Progenitor cell of endocrine pancreas (in vitro differentiated cells): ENCODE measurements at places on chromosomes 11 and 22.

DNA sequence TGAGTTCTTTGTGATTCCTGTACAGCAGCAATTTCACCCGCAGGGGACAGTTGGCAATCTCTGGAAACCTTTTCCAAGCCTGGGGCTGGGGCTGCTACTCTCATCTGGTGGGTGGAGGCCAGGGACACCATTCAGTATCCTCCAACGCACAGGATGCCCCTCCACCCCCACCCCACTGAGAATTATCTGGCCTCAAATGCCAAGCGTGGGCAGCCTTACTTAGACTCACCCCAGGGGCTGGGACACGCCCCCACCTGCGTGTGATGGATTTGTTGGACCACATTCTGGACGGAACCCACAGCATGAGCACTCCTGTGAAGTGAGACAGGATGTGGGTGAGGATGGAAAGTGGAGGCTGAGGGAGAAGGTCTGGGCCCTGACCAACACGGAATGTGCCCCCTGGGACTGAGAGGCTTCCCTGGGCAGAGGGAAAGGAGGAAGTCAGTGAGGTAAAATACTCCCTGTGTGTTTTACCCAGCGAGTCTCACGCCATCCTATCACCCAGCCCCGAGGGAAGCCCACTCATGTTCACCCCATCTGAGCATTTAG, 13.7 kb downstream of the RASD2 start:
- DNase-seq = no peak

DNA sequence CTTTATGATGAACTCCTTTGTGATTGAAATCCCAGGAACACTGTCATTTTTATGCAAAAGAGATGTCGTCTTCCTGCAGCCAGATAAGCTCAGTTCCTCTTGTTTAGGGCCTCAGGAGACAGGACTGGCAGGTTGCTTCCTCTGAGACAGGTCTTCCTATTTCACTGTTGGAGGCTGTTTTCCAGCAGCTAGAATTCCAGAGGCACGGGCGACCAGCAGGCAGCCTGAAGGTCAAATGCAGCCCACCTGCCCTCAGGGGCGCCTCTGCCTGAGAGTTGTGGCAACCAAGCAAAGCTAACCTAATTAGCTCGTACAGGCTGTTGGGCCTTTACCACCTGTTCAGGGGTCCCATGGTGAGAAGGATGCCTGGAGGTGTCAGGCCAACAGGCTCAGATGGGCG, 22.3 kb downstream of the SLC6A5 start:
- no peak for DNase-seq

DNA sequence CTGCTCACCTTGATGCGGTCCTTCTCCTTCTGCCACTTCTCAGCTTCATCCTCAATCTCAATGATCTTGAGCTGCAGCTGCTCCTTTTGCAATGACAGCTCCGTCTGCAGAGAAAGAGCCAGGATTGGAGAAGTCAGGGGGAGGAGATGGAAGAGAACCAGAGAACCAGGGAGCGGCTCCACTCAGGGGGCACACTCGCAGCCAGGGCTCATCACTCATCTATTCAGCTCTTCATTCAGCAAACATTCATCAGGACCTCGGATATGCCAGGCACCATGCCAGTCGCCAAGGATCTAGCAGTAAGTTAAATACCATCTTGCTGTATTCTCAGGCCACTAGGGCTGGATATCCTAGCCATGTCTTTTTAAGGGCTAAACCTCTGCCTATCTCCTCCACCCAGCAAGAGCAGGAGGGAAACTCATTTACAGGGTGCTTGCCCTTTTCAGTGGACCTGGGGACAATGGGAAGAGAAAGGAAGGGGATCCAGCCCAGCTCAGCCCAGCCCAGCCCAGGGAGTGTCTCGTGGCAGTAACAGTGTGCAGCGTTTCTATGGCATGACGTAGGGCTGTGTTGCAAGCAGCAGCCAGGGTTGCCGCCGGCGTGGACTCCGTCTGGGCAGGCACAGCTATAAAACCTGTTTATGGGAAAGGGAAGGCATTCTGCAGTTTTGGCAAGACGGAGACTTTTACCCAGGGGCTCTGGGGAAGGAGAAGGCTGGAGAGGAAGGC, 9.4 kb downstream of the TRIM29 start:
- DNase-seq = no peak

GRCh38 chr11:82906236-82906635, 4.7 kb downstream of the DDIAS start:
- DNase-seq = no peak

DNA sequence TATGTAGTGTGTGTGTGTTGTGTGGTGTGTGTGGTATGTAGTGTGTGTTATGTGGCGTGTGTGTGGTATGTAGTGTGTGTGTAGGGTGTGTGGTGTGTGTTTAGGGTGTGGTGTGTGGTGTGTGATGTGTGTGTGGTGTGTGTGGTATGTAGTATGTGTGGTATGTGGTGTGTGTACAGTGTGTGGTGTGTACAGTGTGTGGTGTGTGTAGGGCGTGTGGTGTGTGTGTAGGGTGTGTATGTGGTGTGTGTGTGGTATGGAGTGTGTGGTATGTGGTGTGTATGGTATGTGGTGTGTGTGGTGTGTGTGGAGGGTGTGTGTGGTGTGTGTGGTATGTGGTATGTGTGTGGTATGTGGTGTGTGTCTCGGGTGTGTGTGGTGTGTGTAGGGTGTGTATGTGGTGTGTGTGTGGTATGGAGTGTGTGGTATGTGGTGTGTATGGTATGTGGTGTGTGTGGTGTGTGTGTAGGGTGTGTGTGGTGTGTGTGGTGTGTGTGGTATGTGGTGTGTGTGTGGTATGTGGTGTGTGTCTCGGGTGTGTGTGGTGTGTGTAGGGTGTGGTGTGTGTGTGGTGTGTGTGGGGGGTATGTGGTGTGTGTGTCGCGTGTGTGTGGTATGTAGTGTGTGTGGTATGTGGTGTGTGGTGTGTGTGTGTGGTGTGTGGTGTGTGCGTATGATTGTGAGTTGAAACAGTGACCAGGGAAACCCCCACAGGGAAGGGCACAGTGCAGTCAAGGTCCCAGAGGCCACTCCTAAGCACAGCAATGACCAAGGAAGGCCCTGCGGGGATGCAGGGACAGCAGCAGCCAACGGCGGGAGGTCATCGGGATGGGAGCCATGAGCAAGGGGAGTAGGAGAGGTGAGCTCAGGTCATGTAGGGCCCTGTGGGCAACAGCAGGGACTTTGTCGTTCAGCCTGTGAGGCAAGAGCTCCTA, 2.9 kb upstream of the PPP6R2 start:
- no peak for DNase-seq

DNA sequence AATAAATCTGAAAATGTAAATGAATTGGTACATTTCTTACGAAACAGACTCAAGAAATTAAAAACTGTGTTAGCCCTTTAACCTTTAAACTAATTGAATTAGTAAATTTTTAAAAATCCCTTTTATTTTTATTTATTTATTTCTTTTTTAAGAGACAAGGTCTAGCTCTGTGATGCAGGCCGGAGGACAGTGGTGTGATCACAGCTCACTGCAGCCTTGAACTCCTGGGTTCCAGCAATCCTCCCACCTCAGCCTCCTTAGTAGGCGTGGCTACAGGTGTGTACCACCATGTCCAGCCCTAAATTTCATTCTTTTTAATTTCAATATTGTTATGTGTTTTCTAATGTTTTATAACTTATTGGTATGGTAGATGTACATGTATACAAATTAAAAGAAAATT, 72.6 kb downstream of the MYEOV start:
- DNase-seq = peak; percentile 5

DNA sequence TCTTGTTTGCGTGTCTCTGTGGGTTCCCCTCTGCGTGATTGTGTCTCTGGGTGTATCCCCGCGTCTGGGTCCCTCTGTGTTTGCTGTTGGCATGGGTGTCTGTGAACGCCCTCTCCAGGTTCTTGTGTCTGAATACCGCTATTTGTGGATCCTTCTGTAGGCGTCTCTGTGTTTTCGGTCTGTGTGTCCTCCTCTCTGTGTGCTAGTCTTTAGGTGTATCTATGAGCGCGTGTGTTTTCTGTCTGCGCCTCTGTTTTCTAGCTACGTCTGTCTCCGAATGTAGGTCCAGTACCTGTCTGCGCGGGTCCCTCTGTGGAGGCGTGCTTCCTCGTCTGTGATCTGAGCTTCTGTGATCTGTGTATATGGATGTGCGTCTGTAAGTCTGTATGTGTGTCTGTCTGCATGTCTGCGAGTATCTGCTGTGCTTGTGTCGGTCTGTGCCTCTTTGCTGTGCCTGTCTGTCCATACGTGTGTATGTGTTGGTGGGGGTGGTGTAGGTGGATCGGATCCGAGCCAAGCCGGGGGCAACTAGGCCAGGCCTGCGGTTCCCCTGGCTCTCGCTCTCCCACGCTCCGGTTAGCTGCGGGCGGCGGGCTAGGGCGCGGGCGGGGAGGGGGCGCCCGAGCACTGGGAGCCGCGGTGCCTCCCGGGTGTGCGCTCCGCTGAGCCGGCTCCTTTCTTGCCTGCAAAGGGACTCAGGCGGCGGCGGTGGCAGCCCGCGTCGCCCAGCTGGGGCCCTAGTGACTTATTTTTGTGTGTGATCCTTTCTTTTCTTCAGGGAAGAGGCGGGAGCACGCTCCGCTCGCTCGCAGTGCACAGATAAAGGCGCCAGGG, 105.3 kb upstream of the E2F8 start:
- DNase-seq = no peak

DNA sequence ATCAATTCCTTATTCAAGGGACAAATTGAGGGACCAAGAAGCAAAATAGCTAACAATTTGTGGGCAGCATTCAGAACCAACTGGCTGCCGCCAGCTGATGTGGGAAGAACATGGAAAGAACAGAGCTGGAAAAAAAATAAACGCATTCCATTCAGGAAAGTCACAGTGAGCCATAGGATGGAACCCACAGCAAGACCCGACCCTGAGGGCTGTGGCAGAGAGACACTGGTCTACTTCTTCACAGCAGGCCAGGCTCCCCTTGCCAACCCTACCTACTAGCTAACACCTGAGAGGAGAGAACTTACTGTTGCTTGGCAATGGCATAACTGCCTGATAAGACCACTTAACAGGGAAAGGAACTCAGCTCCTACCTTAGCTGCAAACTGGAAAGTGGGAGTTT, 123.5 kb upstream of the APOA1 start:
- DNase-seq = no peak

GRCh38 chr11:22432291-22433093, 94.3 kb downstream of the SLC17A6 start:
- no peak for DNase-seq

- no peak for DNase-seq
Measured at GRCh38 chr22:48276994-48277867, 1514.8 kb downstream of the TBC1D22A start.

DNA sequence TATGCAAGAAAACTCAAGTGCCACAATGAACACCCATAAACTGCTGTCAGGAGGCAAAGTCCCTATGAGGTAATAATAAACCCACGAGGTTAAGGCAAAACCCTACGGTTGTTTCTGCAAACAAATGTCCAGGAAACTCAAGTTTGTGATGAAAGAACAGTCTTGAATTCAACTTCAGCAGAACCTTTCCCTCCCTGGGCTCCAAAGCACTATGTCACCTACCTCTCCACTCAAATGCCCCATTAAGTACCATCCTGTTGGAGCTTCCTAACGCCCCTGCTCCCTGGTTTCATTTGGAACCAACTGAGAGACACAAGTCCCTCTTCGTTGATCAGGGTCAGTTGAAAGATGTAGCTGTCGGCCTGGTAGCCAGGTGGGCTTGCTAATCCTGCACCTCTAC, 2.6 kb upstream of the C11orf91 start:
- no peak for DNase-seq

DNA sequence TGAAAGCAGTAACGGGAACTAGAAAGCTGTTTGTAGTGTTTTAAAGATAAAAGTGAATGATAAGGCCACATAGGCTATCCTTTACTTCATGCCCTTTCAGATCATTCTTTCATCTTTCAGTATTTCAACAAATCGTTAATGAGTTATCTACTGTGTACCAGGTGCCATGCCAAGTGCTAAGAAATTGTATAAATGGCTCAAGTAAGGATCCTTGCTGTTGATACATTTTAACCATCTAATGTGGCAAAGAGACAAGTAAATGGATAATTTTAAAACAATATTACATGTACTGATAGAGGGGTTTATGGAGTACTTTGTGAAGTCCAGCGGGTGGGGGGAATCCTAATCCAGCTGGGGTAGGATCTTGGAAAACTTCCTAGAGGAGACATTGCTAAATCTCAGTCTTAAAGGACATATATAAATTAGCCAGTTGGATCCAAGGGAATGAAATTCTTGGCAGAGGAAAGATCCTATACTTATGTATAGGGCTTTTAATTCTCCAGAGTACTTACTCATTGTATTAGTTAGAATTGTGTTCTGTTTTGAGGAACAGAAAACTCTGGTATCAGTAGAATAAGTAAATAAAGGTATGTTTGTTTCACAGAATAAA, 119.4 kb downstream of the TRIM44 start:
- DNase-seq = no peak

DNA sequence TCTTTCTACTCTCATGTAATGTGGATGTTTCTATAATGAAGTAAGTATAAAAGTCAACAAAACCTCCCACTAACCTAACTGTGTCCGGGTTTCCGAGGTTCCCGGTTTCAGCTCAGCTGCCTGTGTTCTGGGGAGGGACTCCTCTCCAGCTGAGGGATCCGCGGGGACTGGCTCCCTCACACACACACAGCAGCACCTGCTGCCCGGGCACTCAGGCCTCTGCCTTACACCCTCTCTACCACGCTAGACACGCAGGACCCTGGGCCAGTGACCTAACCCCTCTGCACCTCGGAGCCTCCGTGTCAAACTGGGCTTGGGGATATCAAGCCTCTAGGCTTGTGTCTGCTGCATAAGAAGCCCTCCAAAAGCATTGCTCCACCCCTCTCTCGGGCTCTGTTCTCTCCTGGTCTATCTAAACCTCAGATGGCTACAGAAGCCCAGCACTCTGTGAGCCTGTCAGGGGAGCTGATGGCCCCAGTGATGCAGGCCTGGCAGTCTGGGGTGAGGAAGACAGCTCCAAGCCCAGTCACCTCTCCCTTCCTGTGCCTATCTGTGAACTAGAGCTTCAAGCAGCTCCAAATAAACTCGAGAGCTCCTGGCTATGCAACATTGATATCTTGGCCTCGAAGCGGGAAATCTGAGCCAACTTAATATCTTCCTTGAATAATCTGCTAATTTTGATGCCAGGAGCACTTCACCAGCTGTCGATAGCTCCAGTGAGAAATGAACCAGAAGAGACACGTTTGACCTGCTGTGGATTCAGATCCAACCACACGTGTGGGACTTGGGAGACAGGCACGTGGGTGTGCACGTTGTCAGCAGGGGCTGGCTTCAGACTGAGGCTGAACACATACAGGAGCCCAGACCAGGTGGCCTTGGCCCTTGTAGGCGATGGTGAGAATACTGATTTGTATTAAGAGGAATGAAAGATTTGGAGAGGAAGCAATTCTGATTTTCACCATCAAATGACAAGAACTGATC, 232.7 kb upstream of the B3GAT1 start:
- DNase-seq = no peak

DNA sequence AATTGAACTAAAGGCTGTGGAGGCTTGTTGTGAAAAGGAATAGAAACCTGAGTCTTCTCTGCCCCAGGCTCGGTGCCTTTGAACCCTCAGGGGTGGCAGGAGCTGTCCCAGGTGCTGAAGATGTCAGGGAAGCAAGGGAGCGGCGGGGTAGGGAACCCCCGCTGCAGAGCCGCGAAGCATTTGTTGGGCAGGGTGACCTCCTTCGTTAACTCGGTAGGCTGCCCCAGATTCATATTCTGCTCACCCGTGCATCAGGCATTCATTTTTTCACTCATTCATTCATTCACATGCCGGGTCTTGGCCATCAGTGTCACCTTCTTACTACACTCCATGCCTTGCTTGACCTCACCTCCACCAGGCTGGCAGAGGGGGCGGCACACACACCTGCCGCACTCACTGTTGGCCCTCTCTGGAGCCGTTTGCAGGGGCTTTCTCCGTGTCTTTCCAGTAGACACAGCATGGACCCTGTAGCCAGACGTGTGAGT, 618.9 kb downstream of the BRD1 start:
- DNase-seq = peak; percentile 56
